ENCODE measurements at places on chromosomes 4 and X.

DNA sequence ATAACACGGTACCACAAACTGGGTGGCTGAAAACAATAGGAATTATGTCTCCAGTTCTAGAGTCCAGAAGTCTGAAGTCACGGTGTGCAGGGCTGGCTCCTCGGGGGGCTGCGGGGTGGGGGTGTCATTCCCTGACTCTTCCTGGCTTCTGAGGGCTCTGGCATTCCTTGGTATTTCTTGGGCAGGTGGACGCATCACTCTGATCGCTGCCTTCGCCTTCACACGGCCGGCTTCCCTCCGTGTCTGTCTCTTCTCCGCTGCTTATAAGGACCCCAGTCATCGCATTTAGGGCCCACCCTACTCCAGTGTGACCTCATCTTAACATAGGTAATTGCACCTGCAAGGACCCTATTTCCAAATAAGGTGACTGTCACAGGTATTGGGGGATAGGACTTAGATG lies 134.6 kb downstream of the CPZ start:
- no peak for DNase-seq

GRCh38 chrX:154467556-154467955 lies 9.5 kb downstream of the PLXNA3 start:
- no peak for DNase-seq

- no peak for DNase-seq
Measured at GRCh38 chr4:31461421-31461820, 741.3 kb downstream of the PCDH7 start.

- DNase-seq, result no peak
Measured at GRCh38 chr4:159010563-159011260, 92.2 kb upstream of the RAPGEF2 start.

GRCh38 chr4:93416344-93417128 lies 412.0 kb upstream of the ATOH1 start:
- DNase-seq, result peak; percentile 85

- no peak for DNase-seq
Measured at GRCh38 chrX:135505351-135505750, 15.1 kb upstream of the INTS6L start.

DNA sequence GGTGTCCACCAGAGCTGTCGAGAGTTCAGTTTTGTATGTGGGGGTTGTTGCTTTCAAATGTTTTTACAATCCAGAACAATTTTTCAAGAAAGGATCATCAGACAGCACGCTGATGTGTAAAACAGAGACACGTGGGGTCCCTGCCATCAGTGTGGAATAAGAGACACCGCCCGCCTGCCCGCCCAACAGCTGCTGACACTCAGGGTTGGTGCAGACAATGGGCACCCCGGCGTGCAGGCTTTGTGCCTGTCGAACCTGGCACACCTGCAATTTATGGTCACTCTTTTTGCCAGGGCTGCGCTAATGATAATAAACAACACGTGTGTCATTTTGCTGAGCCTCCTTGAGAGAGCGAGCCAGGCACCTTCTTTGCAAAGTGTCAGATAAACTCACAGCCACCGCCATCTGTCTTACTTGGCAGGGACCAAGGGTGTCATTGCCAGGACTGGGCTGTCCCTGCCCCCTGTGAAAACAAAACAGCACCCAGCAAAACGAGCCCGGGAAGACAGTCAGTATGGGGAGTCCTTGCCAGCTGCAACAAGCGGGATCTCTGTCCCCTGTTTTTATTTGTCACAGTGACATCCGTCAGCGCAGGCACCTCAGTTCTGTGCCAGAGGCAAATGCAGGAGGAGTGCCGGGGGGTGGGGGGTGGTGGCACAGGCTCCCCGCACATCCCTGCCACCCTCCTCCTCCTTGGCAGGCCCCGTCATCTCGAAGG lies 69.1 kb downstream of the PSAPL1 start:
- peak; percentile 76 for DNase-seq

- no peak for DNase-seq
Measured at GRCh38 chr4:80071604-80072227, 1.3 kb downstream of the ANTXR2 start.

DNA sequence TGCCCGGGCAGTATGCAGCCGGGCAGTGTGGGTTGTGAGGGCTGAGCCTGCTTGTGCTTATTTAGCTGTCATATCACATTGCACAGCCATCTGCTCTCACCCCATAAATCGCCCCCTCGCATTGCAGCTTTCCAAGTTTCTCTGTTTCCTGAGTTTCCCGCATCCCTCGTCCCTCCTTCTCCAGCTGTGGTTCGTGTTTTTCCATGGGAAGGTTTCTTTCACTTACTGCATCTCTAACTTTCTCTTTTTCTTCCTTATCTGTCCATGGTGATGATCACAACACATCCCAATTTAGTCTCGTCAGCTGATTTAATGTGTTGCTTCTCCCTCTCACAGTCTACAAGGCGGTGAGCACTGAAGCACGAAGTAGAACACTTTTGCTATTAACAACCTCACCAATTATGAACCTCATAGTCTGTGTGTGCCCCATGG lies 118.1 kb downstream of the ENPP6 start:
- peak; percentile 29 for DNase-seq

DNA sequence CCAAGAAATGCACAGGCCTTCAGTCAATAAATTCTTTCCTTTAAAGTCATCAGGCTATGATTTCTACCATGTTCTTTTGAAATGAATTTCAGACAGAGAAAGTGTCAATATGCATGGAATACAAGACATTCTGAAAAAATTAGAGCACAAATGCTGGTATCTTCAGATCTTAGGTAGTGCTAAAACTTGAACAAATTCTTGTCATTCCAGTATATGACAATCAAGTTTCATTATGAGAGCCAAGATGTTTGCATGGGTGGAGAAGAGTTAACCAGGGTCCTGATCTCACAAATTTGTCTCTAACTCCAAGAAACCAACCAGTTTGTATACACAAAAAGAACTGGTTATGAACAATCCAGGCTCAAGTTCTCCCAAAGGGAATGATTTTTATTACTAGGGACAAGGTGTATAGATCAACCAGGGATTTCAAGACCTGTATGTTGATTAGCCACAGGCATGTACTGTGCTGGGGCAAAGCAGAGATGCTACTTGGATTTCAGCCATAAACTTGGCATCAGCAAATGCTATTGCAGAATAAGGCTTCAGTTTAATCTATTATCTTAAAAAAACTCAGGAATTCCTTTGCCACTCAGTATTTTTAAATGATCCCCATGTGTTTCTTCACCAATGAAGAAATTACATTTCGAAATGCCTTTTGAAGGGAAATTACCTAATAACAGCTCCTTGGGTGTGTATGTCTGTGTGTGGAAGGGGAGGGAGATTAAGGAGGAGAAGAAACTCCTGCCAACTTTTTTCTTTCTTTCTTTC lies 69.7 kb downstream of the FANCB start:
- no peak for DNase-seq

DNA sequence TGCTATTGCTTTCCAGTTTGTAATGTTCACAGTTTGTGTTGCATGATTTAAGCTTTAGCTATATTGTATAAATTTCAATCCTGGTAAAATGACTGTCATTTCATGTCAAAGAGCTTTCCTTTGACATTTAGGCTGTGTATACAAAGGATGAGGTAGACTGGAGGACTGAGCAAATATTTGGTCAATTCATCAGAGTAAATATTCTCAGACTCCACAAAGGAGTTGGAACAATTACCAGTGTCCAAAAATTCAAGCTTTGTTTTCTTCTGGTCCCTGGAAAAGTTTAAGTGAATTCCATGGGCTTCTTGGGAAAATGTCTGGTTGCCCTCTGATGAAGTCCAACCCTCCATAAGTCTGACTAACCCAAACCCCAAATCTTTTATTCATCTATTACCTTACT lies 682.4 kb downstream of the DACH2 start:
- DNase-seq, result no peak

GRCh38 chr4:141046255-141046654 lies 87.0 kb downstream of the RNF150 start:
- DNase-seq, result no peak

DNA sequence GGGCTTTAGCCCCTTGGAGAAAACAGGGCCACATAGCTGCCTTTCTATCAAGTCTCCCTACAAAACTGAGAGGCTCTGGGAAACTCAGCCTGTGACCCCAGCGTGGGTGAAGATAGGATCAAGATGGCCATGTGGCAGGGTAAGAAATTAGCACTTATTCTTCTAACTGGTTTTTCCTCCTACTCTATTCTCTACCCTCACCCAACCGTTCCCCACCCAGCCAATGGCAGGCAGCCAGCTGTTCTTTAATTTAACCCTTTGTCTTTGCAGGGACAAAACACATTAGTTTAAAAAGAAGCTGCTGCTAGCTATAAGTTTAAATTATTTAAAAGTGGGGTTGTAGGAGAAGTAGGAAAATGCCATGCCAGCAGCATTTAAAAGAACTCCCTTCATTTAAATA lies 2.8 kb downstream of the CLCN5 start:
- peak; percentile 59 for DNase-seq

- no peak for DNase-seq
Measured at GRCh38 chr4:38504396-38504715, 159.6 kb upstream of the KLF3 start.

- no peak for DNase-seq
Measured at GRCh38 chrX:66164470-66164869, 423 bp downstream of the HEPH start.

- no peak for DNase-seq
Measured at GRCh38 chrX:115940348-115940747, 230.2 kb upstream of the AGTR2 start.

DNA sequence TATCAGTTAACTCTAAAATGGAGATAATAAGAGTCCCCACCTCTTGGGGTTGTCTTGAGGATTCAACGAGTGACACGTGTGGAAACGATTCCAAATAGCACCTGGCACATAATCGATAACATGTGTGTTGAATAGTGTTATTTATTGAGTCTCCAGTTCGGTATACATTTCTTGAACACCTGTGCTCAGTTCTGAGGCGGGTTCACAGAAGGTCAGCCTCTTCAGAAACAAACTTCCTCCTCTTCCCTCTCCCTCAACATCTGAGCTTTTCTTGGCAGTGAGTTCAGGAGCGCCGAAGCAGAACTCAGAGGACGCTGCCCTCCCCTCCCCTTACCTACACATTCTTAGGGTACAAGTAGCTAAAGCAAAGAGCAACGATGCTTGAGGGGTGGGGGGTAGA lies 934 bp downstream of the PDHA1 start:
- DNase-seq, result no peak

- no peak for DNase-seq
Measured at GRCh38 chr4:137427411-137427810, 104.9 kb downstream of the PCDH18 start.

GRCh38 chr4:37922328-37922727 lies 31.4 kb downstream of the TBC1D1 start:
- DNase-seq, result no peak

DNA sequence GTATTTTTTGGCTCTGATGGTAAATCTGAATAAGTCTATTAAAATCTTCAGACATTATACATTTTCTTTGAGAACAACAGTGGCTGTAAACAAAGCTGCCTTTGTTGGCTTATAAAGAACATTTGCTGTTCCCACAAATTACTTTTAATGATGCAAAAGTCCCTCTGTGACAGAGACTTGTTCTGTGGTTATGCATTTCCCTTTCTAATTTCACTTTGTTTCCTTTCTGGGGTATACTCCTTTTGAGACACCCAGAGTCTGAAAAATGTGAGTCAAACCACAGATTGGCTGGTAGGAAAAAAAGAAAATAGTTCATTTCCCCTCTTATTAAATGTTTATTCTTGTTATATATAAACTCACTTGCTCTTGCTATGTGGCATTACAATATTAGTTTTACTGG lies 402.4 kb downstream of the PACRGL start:
- no peak for DNase-seq

DNA sequence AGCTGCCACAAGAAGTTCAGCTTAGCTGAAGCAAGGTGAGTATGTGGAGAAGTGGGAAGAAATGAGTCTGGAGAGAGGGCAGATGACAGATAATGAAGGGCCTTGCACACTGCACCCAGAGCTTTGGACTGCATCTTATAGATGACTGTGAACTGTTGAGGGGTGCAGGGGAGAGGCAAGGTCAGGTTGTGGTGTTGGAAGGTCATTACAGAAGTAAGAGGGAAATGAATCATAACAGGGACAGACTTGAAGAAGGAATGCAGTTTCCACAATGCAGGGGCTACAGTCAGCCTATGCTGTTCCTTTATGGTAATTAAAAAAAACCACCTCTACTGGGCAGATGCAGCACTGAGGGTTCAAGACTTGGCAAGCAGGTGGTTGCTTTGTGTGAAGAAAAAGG lies 4.8 kb upstream of the IGFBP7 start:
- no peak for DNase-seq

- DNase-seq, result no peak
Measured at GRCh38 chr4:186643501-186644310, 80.0 kb downstream of the FAT1 start.

- no peak for DNase-seq
Measured at GRCh38 chr4:6241062-6241845, 28.4 kb upstream of the WFS1 start.

DNA sequence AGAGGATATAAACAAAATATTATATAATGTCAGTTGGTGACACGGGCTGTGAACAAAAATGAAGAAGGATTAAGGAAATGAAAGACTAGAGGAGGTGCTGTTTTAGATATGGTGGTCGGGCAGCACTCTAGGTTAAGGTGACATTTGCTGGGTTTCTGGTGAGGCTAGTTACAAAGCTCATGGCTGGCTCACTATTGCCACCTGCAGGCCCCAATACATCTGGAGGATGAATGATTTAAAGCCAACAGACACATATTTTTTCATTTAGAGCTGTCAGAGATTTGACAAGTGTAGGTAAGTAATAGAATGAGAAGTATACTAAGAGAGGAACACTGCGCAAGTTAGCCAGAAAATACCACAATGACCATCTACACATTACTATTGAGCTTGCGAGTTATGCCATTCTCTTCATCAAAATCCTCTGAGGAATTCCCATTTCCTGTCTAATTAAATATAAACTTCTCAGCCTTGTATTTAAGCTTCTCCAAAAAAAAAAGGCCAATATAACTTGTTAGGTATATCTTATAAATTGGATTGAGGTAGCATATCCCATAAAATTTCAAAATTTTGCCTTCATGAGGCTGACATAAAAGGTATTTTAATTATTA lies 6.4 kb upstream of the FGG start:
- DNase-seq, result no peak

DNA sequence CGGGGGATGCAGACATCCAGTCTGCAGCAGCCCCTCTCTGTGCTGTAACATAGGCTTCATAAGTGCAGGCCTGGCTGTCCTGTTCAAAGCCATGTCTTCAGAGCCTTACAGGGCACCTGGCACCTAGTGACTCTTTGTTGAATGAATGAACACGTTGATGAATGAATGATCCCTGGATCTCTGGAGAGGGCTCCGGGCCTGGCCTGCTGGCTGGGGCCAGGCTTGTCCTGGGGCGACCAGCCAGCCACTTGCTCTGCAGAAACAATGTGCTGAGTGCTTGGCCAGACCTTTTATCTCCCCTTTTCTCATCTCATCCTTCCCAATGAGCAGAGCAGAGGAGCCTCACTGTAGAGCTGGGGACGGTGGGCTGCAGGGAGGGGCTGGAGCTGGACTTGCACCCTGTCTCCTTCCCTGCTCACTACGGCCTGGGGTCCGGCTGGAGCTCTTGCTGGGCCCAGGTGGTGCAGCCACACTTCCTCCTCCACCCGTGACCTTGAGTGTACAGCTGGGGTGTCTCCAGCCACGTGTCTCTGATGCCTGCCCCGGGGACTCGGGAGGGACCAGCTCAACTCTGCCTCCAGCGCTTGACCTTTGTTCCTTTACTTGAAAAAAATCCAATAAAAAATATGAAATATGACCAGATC lies 77.9 kb downstream of the PSAPL1 start:
- DNase-seq, result no peak
